ENCODE measurements at places on chromosomes 16 and 17.
A peak's percentile ranks its signal among the peaks of the same experiment; 100 is the strongest.

DNA sequence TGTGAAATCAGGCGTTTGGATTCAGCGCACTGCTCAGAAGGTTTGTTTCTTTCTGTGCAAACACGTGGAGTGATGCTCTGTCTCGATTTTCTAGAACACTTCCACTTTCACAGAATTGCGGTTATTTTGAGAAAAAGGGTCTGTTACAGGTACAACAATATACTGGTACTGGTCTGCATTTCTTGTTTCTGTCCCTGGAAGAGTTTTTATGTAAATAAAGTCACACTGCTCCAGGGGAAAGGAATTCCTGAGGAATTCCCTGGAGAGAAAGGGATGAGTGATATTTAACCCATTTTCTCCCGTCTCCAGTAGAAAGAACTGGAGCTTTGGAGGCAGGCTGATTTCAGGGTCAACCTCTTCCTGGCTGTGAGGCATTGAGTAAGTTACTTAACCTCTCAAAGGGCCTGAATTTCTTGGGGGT is 16.2 kb upstream of the RMI2 start:
- no peak for DNase-seq

GRCh38 chr17:2064980-2065785 is 10.3 kb downstream of the HIC1 start:
- DNase-seq = peak; percentile 43

DNA sequence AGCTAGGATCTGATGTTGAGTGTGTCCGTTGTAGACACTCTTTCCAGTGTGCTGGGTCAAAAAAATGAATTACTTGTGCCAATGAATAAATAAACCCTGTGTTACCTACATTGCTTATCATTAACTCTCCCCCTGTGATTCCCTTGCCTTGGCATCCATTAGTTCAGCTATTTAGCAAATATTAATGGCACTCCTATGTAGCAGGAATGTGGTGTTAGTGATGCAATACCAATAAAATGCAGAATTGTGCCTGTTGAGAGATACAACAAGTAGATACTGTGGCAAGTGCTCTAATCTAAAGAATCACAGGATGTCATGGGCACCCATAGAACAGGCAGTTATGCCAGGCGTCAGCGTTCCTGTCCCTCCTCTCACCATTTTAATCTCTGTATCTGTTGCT is 343.2 kb downstream of the PMP22 start:
- DNase-seq = no peak

DNA sequence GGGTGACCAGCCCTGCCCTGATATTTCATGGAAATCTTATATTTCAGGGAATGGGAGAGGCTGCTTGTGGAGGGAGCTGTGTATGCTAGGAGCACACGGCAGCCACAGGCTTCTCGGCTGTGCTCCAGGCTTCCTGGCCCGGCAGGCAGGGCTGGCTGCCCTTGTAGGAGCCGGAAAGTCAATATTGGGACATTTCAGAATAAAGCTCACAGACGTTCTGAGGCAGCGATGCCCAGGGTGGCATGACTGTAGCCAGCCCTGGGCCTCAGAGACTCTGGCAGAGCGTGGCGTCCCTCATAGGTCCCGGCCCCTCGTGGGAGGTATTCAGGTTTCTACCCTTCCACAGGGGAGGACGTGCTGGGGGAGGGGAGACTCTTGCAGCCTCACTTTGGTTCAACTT is 65.7 kb downstream of the BANP start:
- DNase-seq = no peak

Measured in CD4-positive, alpha-beta T cell treated with Interleukin-15 for 1 hour (primary cell).